Mucosa of gallbladder (tissue), 1 donor: ENCODE measurements at places on chromosomes 7 and 10. TPM values are rescaled to one million over a fixed set of nuclear protein-coding genes. Genes with fewer than 3 reads are reported as not detected.

DNA sequence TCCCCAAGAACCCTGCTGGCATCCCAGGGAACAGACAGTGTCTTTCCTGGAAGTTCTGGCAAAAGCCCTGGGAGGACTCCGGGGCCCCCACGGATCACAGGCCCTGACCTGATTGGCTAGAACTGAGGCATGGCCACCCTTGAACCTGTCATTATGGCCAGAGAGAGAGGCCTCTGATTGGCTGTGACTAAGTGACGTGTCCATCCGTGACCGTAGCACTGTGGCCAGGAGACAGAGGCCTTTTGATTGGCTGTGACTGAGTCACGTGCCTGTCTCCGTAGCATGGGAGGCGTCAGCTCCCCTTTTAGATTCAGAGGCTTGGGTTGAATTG lies 163.8 kb downstream of the RGS10 start:
- no peak for DNase-seq

- no peak for DNase-seq
These were observed 17.2 kb downstream of the MDH2 start for GRCh38 chr7:76065016-76065612.

DNA sequence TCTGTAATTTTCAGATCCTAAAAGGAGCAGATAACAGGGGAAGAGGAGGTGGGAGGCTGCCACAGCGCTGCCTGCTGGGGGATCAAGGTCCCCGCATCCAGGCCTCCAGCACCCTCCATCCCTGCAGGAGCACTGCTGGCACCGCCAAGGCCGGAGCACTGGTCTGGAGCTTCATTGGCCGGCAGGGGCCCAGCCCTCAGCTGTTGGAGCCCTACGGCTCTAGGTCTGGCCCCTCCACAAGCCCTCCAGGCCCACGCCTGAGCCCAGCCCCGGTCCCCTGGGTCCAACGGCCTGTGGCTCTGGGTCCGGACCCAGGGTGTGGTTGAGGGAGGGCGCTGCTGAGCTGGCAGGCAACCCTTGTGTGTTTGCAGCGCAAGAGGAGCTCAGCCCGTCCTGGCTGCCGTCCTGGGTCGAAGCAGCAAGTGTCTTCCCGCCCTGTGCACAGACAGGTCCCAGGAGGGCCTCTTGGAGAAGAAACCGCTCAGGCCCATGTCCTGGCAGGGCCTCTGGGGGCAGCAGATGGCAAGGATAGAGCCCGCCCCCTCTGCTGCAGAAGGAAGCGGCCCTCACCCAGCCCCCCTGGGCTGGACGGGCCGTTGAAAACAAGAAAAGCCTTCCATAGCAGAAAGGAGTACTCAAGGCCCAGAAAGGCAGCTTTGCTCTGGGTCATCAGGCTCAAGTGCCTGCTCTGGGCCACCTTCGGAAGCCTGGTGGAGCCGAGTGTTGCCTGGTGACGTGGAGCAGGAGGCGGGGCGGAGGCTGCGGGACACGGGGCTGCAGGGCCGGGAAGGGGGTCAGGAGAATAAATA lies 54.3 kb upstream of the TNRC18 start:
- no peak for DNase-seq

Gene SEPTIN14
- not detected for total RNA-seq

Gene NXPH1
- total RNA-seq, result 0.95 TPM

Gene WEE2
- total RNA-seq, result not detected

Gene MSS51
- total RNA-seq, result 2.0 TPM

DNA sequence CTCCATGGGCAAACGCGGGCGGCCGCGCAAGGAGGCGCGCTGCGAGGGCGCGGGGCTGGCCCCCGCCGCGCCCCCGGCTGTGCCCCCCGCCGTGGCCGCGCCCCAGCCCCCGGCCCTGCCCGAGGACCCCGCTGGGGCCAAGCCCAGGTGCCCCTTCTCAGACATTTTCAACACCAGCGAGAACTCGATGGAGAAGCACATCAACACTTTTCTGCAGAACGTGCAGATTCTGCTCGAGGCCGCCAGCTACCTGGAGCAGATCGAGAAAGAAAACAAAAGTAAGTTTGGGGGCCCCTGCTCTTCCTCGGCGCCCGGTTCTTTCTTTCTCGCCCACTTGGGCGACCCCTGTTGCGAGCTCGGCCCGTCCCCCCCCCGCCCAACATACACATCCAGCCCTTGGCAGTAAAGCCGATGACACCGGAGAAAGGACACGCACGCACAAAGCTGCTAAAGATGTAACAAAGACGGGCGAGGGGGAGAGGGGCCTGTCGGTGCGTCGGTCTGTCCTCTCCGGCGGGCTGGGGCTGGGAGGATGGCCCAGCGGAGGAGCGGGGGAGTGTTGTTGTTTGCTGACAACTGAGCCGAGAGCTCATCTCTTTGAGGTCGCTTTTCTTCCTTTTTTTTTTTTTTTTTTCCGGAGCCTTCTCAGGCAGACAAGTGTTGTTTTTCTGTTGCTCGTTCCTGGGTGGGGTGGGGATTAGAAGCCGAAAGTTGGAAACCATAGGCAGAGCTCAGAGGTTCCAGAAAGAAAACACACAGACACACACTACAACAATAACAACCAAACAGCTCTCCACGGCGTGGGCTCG lies 604 bp downstream of the MXI1 start:
- no peak for DNase-seq
